ENCODE measurements at places on chromosomes 5 and 9. TPM values are rescaled to one million over a fixed set of nuclear protein-coding genes. Genes with fewer than 3 reads are reported as not detected.

Gene MGAT4B
- 192 TPM for total RNA-seq

Gene ZNF354C
- 4.9 TPM for total RNA-seq

Gene GCNT4
- 0.13 TPM for total RNA-seq

Gene BNIP1
- 13.5 TPM for total RNA-seq

Gene CCDC152
- 0.13 TPM for total RNA-seq

Gene PCDHGB7
- 8.2 TPM for total RNA-seq

Gene SGCD
- total RNA-seq, result 0.64 TPM

Gene PCDHB4
- total RNA-seq, result under 0.01 TPM

DNA sequence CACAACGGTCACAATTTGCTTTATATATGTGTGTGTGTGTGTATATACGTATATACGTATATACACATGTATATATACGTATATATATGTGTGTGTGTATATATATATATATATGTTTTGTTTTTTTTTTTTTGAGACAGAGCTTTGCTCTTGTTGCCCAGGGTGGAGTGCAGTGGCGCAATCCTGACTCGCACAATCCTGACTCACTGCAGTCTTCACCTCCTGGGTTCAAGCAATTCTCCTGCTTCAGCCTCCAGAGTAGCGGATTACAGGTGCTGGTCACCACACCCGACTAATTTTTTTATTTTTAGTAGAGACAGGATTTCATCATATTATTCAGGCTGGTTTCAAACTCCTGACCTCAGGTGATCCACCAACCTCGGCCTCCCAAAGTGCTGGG lies 3.1 kb downstream of the RNF38 start:
- DNase-seq, result no peak

- DNase-seq, result no peak
Measured at GRCh38 chr9:120558454-120558853, 21.5 kb downstream of the CDK5RAP2 start.

GRCh38 chr9:114442022-114442421 lies 54.2 kb upstream of the AKNA start:
- no peak for DNase-seq

DNA sequence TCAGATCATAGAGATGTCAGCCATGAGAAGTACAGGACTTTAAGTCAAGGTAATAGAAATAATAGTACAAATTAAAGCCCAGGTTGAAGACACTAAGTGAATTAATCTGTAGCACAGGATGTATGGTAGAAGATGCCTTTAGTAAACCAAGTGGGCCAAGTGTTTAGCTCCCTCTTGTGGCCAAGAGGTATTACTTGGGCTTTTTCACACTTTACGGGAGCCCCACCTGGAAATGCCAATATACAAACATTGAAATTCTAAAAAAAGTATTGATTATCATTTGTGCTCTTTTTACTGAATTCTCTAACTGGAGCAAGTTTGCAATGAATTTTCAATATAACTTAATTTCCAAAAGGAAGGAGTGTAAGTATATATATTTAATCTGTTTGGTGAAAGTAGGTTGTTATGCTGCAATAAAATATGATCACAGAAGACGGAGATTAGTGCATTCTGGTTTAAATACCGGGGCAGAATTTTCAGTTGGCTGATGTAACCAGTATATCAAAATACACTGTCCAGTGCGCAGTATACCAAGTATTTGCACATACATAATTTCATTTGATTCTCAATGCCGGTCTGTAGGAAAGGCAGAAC lies 84.7 kb downstream of the PARP8 start:
- peak; percentile 4 for DNase-seq

DNA sequence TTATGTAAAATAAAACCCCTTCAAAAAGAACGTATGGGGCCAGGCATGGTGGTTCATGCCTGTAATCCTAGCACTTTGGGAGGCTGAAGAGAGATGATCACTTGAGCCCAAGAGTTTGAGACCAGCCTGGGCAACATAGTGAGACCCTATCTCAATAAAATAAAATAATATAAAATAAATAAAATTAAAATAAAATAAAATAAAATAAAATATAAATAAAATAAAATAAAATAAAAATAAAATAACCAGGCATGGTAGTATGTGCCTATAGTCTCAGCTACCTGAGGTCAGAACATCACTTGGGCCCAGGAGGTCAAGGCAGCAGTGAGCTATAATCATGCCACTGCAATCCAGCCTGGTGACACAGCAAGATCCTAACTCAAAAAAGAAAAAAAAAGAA lies 185.1 kb downstream of the EPB41L4A start:
- no peak for DNase-seq

- DNase-seq, result peak; percentile 6
Measured at GRCh38 chr5:79513308-79513703, 628 bp downstream of the HOMER1 start.

- DNase-seq, result no peak
Measured at GRCh38 chr5:36147681-36148080, 4.0 kb downstream of the LMBRD2 start.

DNA sequence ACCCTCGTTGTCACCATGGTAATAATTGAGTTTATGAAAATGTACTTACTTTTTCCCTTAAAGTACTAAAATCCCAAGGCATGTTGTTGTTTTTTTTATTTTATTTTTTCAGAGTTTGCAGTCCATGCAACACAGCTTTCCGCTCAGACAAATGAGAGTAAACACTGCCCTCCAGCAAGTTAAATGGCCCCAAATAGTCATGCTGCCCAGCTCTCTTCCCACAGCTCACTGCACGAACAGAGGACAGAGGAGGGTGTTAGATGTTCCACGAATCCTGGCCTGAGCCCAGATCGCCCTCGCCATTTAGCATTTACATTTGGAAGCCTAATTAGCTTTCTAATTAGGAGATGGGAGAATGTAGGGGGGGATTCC lies 1.9 kb downstream of the NIM1K start:
- DNase-seq, result no peak

DNA sequence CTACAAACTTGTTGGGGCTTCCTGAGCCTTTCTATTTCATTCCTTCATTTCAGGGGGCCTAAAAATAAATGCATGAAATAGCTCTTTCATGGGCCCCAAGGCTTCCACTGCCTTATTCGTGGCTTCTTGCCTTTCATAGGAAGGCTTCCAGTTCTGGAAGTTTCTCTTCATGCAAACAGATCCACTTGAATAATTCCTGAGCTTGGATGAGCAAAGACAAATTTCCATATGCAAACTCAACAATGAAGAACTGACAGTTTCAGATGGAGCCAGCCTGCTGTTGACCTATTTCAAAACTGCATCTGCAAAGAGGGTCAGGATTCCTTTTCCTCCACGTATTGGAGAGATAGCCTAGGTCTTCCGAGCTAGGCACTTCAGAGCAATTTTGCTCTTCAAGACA lies 142.1 kb downstream of the MLLT3 start:
- no peak for DNase-seq

DNA sequence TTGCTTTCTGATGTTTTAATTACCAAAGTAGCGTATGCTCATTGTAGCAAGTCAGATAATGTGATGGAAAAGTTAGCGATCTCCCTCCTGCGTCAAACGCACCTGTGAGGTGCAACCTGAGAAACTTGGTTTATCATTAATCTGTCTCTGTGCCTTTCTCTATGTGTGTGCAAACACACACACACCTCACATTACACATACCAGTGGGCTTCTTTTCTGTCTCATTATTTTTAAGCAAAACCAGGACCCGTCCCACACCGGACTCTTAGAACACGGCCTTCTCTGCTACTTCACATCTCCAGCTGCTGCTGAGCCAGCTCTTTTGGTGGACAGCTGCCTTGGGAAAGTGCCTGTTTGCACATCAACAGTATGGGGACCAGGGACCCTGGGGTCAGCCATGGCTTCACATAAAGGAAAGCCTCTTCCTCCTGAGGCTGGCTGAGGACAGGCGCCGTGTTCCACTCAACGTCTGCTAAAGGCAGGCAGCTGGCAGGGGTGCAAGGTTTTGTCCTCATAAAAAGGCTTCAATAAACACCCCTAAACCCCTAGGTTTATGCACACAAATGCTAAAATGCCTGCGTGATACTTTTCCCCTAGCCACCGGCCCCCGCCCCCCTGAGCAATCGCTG lies 44.2 kb downstream of the MRPL36 start:
- DNase-seq, result no peak

- no peak for DNase-seq
Measured at GRCh38 chr9:97299809-97300414, 7.5 kb upstream of the CCDC180 start.

GRCh38 chr5:171839112-171839511 lies 53.5 kb downstream of the SMIM23 start:
- DNase-seq, result no peak

DNA sequence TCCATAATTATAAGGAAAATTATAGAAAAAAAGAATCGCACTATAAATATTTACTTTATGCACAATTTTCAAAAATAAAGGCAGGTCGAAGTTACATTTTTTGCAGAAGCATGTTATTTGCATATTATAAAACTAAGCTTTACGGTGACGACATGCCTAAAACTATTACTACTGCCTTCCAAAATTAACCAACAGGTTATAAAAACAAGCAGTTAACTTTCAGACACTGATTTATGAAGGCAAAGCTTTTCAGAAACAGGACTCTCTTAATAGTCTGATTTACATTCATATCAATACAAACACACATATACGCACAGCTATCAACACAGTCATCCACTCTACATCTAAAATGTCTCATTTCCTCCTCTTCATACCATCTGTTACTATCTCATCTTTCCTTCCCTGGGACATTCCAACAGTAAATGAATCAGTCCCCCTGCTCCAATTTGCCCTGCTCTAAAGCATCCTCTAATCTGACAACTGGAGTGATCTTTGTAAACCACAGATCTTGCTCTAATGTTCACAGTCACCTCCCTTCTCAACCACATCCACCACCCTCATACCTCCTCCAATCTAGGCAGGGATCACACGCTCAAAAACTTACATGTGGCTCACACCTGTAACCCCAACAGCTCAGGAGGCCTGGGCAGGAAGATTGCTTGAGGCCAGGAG lies 21.6 kb downstream of the FBXW11 start:
- peak; percentile 74 for DNase-seq

DNA sequence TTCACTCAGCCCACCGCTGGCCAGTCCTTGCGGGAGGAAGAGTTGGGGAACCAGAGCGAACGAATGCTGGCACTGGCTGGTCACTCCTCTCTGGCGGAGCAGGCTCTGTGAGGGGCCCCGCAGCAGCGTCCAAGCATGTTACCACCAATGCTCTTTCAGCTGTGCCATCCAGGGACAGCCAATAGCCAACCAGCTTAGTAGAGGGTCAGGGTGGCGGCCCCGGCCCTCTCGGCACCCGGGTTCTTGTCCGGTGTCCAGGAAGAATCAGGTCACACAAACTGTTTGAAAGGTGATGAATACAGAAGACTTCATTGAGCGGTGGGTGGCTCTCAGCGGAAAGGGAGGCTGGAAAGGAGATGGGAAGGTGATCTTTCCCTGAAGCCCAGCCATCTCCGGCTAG lies 135.3 kb downstream of the EGFLAM start:
- DNase-seq, result no peak

DNA sequence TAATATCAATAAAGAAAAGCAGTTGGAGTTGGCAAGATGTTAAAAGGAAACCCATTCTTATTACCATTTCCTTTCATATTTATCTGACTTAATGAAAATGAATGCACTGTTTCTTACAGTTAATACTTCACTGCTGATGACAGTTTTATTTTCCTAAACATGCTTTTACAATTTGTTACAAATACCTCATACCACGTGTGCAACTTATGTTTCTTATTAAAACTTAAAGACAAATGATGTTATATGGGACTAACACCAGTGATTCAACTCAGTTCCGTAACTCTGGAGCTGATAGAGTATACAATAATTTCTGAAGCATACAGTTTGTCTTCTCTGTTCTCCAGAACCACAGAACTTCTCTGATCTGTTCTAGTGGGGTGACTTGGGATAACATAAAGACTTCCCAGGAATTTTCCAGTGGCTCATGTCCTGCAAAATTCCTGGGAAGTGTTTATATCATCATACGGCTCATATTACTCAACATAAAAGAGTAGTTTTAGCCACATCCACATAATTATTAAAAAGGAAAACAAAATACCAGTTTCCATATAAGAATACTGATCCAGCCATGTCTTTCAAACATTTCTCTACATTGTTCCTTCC lies 1259.0 kb upstream of the C9orf72 start:
- DNase-seq, result no peak

DNA sequence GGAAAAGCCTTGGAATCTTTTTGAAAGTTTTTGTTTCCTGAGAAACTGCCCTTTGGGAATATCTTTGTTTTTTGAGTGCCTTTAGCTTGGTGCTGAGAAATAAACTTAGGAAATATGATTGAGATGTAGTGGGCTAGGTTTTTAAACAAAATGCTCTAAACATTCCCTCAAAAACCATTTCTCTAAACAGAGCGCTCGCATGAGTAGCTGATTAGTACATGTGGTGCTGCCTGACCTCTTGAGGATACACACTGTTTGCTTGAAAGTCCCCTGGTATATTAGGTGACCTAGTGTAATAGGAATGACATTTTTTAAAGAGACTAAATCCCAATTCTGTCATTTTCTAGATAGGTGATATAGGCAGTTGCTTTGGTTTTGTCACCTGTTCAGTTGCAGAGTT lies 132.3 kb downstream of the ADAMTSL1 start:
- no peak for DNase-seq

GRCh38 chr5:148290271-148291195 lies 21.7 kb upstream of the SPINK7 start:
- DNase-seq, result no peak

GRCh38 chr5:117149312-117149711 lies 574.7 kb upstream of the SEMA6A start:
- DNase-seq, result no peak

DNA sequence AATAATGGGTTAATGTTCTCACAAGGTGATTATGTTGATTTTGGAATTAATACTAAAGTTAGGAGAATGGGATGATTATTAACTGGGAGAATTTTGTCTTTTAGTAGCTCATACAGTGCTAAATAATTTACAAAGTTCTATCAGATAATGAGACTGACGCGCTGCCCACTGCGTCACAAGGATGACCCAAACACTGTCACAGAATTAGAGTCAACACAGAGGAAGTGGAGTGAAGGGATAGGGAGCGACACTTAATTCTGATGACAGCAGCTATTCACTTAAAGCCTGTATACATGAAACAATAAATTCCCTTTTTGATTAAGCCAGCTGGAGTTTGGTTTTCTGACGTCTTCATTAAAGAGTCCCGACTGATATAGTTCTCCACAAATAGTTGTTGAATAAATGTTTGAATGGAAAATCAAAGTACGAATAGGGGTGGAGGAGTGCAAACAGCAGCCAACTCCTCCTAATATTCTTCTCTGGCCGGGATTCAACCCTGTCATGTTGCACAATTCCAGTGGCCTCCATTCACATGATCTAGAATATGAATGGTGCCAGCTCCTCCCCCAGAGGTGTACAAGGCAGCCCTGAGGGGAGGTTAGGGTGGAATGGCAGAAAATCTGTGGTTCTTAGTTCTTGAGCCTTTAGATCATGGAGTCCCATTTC lies 140.3 kb downstream of the PCSK1 start:
- DNase-seq, result no peak

- no peak for DNase-seq
Measured at GRCh38 chr5:26681861-26682260, 356.5 kb downstream of the CDH9 start.

Data from dermis microvascular lymphatic vessel endothelial cell (primary cell).